ENCODE measurements at places on chromosomes 5 and 9.
A peak's percentile ranks its signal among the peaks of the same experiment; 100 is the strongest.

GRCh38 chr9:761176-761792 lies 80.2 kb upstream of the DMRT1 start:
- no peak for DNase-seq

DNA sequence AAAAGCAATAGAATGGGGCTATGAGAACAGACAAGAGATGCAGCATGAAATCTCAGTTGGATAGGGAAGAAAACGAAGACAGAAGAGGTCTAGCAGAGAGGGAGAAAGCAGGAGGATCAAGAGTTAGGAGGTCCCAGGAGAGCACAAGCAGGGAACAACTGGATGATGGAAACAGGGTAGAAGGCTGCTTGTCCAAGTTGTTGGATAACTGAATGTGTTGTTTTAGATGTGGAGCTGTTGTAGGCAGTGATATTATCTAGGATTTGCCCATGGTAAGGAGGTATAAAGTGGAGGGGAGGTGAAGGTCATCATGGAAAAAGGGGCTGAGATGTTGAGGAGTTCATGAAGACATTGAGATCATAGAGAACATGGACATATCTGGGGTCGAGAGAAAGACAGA lies 12.4 kb upstream of the RHOBTB3 start:
- DNase-seq: no peak

GRCh38 chr5:130023604-130024003 lies 119.3 kb downstream of the CHSY3 start:
- no peak for DNase-seq

- DNase-seq: no peak
Measured at GRCh38 chr5:1921711-1922110, 39.0 kb upstream of the IRX4 start.

GRCh38 chr5:175674731-175675346 lies 17.0 kb downstream of the HRH2 start:
- no peak for DNase-seq

DNA sequence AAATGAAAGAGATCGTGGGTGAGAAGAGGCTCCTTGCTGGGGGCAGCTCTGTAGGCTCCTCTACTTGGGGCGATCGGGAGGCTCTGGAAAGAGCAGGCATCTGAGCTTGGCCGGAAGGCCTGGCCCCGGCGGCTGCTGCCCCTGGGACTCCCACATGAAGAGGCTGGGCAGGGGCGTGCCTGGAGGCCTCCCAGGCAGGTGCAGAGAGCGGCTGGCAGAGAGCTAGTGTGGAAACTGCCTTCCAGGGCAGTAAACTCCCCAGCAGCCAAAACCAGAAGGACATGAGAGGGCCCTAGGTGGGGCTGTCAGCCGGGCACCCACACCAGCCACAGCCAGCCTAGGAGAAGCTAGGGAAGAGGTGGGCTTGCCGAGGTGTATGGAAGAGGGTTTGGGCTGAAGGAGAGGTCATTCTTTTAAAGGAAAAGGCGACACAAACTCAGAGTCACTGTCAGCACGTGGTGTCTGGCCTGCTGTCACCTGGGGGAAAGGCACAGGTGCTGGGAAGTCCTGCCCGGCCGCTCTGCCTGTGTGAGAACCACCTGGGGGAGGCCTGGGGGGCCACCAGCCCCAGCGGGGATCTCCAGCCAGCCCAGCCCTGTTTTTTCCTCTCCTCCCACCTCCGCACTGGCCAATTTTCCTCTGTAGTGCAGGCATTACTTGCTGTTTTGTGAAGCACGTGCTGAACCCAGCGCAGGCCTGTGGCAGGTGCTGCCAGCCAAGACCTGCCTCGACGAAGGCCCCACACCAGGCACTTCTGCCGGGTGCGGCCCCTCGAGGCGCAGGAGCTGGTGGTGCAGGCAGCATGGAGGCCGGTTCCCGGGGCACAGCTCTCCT lies 44.8 kb upstream of the EGFL7 start:
- DNase-seq: no peak

- DNase-seq: no peak
Measured at GRCh38 chr9:127253446-127253845, 11.1 kb upstream of the GARNL3 start.

GRCh38 chr9:7118633-7119032 lies 360.9 kb downstream of the KDM4C start:
- DNase-seq: no peak

DNA sequence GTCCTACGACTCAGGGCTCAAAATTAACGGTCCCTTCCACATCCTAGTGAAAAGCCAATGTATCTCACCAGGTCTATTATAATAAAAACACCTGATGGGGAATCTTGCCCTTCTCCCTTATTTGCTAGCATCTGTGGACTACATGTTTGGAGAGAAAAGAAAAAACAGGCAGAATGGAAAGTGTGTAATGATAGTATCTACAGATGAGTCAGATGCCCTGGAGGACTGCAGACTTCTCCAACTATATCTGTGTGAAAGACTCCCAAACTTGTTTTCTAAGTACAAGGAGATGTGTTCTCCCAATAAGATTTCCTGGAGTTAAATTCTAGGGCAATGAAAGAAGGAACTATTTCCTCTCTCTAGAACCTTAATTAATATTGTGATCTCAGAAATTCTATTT lies 66.0 kb downstream of the FOXB2 start:
- no peak for DNase-seq

- no peak for DNase-seq
Measured at GRCh38 chr9:131611586-131612315, 66.4 kb downstream of the PRRT1B start.

- no peak for DNase-seq
Measured at GRCh38 chr5:77339337-77339890, 128.9 kb downstream of the PDE8B start.

DNA sequence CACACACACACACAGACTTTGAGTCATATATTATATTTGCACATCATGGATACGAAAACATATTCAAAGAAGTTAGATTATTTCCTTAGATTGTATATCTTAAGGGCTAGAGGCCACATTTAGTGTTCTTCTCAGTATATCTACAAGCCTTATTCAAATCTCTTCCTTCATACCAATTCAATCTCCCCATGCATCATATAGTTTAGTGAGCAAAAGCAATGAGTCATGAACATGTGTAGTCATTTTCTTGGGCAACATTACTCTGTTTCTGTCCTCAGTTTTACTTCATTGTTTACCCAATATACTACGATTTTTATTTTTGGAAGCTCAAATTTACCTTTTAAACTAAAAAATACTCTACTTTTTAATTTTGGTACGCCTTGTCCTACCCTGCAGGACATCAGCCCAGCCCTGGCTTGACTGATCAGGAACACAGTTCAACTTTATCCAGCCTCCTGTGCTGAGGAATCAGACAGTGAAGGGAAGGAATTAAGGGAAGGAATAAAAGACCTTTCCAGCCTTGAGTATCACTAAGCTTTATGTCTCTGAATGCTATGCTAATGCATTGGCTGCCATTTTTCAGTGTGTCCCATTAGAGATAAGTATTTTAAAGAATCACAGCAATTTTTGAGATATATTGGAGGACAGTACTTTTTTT lies 101.7 kb upstream of the FST start:
- no peak for DNase-seq

DNA sequence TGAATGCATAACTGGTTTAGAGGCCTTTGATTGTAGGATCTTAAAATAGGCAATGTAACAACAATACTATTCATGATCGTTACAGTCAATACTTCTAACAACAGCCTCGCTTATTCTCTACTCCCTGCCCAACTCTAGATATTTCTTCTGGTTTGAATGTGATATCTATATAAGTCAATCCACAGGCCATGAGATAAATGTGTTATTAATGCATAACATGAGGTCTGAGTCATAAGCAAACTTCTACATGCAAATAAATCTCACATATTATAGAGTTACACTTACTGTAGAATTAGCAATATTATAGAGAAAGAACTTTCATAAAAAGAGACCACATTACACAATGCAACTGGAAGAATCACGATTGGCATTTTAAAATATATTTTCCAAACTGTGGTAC lies 2.9 kb upstream of the ALDOB start:
- no peak for DNase-seq

DNA sequence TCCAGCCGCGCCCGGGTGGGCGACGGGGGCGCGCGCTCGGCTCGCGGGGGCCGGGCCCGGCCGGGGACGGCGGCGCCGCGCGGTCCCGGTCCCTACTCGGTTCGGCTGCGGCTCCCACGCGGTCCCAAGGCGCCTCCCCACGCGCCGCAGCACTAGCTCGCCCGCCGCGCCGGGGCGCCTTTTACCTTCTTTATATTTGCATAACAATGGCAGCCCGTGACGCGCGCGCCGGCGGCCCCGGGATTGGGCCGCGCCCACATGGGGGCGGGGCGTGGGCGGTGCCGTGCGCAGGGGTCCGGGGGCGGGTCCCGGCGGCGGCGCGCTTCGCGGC lies at the start of gene NRARP:
TSS of gene NRARP (minus strand) at position 154 of the 331 bp plus-strand sequence. CDS start 343 bp downstream, outside the sequence.
- DNase-seq: no peak

DNA sequence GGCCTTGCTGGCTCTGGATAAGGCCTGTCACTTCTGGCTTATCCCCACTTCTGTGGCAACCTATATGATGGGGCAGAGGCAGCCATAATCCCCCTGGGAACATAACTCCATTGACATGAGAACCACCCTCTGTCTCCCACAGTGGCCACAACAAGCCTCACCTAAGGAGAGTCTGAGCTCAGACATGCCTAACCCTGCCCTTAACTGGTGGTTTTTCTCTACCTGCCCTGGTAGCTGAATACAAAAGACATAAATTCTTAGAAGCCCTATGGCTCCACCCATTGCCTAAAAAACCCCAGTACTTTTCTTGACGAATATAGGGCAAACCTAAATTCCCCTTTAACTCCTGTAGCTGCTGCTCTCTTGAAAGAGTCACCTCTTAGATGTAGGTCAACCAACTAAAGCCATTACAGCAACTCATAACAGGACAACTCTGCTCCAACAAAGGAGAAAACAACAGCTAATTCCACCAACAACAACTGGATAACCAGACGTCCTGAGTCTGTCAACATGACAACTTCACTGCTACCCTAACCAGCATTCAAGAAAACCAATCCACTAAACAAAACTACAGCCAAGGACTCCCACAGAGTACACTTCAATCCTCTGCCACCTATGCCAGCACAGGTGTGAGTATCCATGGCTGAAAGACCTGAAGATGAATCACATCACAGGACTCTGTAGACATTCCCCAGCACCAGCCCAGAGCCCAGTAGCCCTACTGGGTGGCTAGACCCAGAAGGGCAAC lies 427.7 kb downstream of the PRELID2 start:
- no peak for DNase-seq

DNA sequence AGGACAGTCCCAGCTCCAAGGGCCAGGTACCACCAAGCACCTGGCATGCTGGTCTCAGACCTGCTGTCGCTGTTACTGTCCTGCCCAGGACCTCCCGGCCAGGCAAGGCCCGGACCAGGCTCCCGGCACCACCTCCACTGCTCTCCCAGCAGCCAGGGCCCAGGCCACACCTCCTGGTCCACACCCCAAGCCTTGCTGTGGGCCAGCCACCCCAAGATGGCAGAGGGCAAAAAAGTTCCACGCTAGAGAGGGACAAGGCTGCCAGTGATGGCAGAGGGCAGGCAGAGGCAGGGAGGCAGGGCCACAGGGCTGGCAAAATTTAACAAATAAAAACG lies 1.1 kb downstream of the DNLZ start:
- no peak for DNase-seq

DNA sequence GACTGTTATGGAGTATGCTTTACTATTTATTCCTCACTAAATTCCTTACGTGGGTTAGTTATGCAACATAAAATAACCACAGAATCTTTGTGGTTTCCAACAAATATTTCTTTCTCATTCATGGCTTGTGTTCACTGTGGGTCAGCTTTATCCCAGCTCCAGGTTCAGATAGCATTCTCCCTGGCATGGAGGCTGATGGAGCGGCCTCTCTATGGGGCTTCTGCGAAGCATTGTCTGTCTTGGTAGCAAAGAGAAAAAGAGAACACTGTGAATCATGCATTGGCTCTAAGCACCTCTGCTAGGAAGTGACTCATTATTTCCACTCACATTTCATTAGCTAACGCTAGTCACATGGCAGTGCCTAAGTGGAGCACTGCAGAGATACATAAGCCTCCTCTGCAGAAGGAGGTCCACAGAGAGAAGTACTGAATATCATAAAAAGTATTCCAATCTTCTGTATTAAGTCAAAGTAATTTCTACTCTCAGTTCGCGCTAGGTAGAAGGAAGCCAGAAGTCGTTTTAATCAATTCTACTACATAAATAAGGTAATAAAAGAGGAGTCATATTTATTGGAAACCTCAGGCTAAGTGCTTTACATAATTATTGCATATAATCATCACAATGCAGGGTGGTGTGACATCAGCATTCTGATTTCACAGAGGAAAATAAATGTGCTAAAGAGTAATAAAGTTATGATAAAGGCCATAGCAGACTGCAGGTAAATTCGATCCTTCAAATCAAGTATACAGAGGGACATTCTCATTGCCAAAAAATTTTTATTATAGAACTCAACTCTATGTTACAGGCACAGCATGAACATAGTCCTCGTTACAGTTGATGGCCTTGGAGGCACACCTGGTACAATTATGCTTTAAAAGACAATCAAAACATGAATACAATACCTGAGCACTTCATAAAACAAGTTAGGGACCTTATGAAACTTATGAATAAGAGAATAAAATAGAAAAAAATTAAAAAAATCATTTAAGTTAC lies 531.1 kb downstream of the CETN3 start:
- DNase-seq: peak; percentile 77

- no peak for DNase-seq
Measured at GRCh38 chr5:57448751-57449150, 33.9 kb downstream of the ACTBL2 start.

DNA sequence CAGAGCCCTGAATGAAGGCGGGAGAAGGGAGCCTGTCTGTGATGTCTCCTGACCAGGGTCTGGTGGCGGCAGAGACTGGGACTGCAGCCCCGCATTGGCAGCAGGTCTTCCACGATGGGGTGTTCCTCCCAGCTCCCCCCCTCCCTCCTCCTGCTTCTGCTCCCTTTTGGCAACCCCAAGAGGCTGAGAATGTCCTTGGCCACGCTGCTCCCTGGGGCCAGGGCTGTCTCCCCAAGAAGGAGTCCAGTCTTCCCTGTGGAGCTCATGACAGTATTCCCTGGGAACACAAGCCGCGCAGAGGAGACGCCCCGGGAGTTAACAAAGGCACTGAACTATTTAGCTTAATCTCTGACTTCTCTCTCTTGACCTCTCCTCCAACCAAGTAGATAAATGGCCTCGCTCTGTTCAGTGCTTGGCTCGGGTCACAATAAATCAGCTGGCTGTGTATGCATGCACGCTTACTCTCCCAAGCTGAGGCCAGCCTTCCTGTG lies 84.0 kb upstream of the NEURL1B start:
- no peak for DNase-seq

GRCh38 chr5:44377057-44377456 lies 12.2 kb downstream of the FGF10 start:
- no peak for DNase-seq

All from urothelium cell line (cell line).